Stimulated activated CD4-positive, alpha-beta T cell treated with anti-CD3 and anti-CD28 coated beads, Interleukin-12 subunit alpha, Interleukin-12 subunit beta, amount 100 ng/mL, for 48 hours (primary cell): ENCODE measurements at places on chromosomes 1 and 21.

DNA sequence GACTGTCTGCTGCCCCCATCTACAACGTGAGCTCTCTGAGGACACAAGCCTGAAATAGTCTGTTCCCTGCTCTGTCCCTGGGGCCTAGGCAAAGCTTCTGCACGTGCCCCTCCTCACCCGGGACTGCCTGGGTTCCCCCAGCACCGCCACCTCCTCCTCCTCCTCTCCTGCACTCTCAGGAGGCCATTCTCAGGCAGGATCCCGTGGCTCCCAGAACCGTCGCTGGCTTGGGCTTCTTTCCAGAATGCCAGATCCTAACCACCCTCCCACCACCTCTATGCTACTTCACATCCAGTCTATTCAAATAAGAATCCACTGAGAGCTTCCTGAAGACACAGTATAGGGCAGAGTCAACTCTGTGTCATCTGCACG, 11.2 kb downstream of the NPHP4 start:
- no peak for DNase-seq

GRCh38 chr1:168441745-168442144, 102.1 kb downstream of the XCL2 start:
- no peak for DNase-seq

- DNase-seq: no peak
These were observed 2.6 kb upstream of the CDC7 start for GRCh38 chr1:91498035-91498434.

DNA sequence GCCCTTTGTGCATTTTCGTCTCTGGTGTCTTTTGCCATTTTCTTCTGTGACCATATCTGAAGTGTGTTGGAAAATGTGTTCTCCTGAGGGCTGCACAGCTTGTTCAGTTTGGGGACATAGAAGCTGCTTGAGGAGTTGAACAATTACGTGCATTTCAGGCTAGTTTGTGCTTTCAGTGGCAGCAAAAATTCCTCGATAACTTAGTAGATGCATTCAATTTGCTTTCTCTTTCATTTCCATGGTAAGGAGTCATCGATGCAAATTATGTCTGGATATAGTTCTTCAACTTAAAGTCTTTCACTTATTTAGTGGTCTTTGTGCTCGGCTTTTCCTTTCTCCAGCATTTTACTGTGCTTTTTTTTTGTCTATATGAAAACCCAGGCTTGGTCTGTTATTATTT, 441.5 kb downstream of the PLA2G4A start:
- no peak for DNase-seq

GRCh38 chr1:58017641-58018040, 528.9 kb downstream of the OMA1 start:
- no peak for DNase-seq

GRCh38 chr1:158943059-158943458, 11.7 kb downstream of the PYHIN1 start:
- no peak for DNase-seq

- DNase-seq: no peak
These were observed 26.8 kb downstream of the PALMD start for GRCh38 chr1:99672530-99673213.

GRCh38 chr1:73868810-73869336, 329.1 kb downstream of the LRRIQ3 start:
- no peak for DNase-seq

- no peak for DNase-seq
These were observed 19.0 kb downstream of the MEF2D start for GRCh38 chr1:156481527-156481926.

GRCh38 chr1:222310836-222311235, 237.1 kb downstream of the HHIPL2 start:
- no peak for DNase-seq

DNA sequence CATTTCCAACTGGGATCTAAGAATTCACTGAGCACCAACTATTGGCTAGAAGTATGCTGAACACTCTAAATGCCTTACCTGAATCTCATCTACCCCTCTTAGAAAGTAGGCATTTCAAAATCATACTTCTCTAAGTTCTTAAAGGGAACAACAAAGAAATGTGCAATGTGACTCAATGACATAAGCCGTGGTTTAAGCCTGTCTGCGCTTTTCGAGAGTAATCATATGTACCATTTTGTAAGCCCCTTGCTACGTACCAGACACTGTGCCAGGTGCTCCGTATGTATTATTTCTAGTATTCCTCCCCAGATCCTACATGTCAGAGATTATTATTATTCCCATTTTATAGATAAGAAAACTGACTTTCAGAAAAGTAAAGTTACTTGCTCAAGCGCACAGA, 454.2 kb downstream of the SETD4 start:
- DNase-seq: no peak

DNA sequence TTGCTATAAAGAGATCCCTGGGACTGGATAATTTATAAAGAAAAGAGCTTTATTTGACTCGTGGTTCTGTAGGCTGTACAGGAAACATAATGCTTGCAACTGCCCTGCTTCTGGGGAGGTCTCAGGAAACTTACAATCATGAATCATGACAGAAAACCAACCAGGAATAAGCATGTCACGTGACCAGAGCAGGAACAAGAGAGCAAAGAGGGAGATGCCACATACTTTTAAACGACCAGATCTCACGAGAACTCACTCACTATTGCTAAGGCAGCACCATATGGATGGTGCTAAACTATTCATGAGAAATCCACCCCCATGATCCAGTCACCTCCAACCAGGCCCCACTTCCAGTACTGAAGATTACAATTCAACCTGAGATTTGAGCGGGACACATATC, 49.8 kb upstream of the RCC1 start:
- DNase-seq: no peak

DNA sequence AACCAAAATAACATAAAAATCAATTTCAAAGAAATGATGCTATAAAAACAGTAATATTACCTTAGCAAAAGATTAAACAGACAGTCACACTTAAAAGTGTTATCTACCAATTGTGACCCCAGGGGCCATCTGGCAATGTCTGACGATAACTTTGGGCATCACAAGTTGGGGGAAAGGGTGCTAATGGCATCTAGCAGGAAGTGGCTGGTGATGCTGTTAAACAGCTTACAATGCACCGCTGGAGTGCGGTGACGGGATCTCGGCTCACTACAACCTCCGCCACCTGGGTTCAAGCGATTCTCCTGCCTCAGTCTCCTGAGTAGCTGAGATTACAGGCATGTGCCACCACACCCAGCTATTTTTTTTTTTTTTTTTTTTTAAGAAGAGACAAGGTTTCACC, 27.6 kb downstream of the NUP133 start:
- no peak for DNase-seq

GRCh38 chr1:209404577-209404976, 178.9 kb upstream of the CAMK1G start:
- DNase-seq: no peak

GRCh38 chr1:189438808-189439207, 1038.9 kb downstream of the BRINP3 start:
- DNase-seq: no peak

DNA sequence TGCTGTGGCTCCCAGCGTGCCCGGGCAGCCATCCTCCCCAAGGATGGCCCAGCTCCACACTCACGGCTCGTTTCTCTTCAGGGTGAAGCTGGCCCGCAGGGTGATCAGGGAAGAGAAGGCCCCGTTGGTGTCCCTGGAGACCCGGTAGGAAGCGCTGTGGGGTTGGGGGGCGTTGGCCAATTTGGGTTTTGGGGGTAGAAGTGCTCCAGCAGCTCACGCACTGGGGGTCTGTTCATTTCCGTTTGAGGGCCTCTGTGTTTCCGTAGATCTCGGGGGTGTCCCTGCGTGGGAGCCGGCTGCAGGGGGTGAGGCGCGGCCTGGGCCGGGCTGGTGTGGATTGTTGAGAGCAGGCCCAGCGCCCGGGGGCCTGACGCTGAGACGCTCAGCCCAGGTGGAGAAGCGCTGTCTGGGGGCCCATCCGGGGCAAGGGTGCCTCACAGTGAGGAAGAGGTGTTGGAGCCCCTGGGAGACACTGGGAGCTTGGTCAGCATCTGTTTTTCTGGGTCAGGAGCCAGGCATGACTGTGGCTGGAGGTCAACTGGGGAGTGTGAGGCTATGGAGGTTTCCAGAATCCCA, 12.6 kb downstream of the COL6A1 start:
- no peak for DNase-seq

GRCh38 chr21:27756191-27756590, 789.3 kb upstream of the ADAMTS5 start:
- DNase-seq: no peak

DNA sequence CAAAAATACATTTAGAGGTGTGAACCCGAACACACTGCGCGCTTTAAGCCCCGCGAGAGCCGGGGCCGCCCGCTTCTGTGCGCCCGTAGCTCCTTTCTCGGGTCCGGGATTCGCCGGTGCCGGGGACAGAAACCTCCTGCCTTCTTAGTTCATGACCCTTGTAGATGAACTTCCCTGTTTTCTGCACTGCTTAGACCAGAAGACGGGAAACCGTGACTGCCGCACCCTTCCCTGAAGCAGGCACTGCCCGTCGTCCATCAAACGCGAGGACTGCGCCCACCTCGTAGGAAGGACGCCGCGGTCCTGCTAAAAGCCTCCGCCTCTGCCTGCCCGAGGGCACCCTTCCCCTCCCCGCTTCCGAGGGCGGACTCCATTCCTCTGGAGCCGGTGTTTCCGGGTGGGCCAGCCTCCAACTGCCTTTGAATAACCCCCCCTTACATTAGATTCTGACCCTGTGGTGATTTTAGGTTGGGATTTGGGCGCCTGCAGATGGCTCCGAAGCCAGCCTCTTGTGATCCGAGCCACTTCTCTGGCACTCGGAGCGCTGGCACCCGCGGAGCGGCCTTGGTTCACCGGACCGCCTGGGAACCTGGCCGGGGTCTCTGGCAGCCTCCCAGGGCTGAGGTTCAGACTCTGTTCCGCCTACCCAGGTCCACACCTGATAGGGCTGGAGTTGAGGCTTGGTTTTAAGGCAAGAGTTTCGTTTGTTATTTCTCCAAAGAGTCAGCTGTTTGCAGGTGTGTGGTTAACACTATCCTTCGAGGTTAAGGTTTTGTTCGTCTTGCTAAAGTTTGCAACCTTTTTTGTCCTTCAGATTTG, 1.2 kb upstream of the PTTG1IP start:
- no peak for DNase-seq

DNA sequence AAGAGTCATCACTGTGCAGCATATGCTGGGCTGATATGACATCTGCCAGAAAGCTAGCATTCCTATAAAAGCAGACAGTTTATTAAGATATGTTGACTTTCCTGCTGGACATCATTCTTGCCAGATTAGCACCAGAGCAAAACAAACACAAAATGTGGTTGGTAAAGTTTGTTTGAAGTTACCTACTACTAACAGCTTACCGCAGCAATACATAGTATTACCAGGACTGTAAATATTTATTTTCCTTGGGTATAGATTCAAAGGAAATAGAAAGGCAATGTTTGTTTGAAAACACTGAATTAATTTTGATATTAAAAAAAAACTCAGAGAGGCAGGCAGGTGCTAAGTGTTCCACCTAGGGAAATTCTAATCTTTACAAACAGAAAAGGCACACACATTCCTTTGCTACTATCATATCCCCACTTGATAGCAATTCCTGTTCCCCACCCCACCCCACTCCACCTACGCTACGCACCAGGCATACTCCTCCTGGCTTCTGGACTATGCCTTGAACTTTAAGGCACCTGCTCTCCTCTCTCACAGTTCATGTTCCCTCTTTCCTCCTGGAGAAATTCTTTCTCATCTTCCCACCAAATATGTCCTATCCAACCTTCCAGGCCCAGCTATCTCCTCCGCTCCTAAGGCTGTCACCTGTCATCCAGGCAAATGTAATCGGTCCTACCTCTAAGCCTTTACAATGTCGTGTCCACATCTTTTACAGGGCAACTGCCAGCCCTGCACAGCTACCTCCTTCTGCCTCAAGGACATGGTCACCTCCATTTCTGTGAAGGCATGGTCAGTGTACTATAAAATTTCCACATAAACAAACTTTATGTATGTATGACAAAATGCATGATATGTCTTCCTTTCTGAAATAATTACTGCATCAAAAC, 34.7 kb downstream of the PTPN14 start:
- no peak for DNase-seq

DNA sequence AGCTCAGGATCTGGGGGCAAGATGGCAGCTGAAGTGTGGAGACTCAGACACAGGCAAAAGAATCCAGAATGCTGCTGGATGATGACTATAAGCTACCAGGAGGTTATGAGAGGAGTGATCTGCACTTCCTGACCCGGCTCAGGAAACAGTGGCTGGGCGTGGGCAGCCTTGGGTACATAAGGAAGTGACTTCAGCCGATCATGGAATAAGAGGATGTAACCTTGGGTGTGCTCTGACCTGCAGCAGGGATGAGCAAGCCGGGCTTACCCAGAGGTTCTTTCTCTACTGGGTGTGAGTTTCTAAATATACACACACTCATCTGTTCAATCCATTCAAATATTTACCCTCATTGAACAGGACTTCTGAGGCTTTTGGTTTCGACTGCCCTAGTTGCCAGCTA, 62.7 kb downstream of the CD34 start:
- DNase-seq: peak; percentile 55

- DNase-seq: no peak
These were observed 25.4 kb upstream of the TMEM54 start for GRCh38 chr1:32926562-32926961.

DNA sequence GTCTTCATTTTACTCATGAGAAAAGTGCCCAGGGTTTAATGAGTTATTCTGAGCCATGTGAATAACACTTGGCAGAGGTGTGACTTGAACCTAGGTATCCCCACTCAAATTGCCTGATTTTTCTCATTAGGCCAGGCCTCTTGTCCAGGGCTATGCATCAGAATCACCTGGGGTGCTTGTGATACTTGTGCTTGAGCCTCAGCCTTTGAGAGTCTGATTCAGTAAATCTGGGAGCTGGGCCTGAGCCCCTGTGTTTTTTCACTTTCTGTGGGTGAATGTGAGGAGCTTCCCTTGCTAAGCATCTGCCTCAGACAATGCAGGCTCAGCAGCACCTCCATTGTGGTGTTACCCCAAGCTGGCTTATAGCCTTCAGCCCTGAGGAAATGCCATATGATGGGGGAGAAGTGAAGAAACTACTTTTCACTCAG, 127.1 kb downstream of the S1PR1 start:
- no peak for DNase-seq

DNA sequence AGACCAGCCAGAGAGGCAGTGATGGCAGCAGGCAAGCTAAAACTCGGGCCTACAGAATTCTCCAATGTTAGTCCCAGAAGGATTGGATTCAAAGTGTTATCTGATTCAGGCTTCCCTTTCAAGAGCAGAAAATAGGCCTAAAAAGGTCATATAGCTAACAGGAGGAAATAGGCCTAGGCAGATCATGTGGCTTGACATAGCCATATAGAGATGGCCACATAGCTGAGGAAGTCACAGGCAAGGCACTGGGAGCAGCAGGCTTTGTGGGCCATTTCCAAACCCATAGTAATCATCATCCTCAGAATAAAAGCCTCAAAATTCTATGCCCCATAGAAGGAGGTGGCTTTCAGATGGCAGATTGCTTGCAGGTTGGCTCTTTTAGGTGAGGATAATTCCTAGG, 29.0 kb upstream of the LMO4 start:
- no peak for DNase-seq

- no peak for DNase-seq
These were observed 32.3 kb downstream of the PTPRC start for GRCh38 chr1:198671136-198671535.

DNA sequence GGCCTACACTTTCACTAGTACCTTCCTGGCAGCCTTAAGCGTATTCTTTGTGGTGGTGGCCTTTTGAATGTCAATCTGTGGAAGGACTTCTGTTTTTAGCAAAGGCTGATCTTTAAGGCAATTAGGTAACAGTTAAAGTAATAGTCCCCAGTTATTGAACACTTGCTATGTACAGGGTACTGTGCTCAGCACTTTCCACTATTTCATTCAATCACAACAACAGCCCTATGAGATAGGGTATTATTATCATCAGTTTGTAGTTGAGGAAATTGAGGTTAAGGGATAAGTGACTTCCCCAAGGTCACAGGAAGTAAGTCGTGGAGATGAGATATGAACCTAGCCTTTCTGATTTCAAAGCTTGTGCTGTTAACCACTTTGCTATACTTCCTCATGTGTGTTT, 185.7 kb downstream of the ST6GALNAC3 start:
- no peak for DNase-seq
